K562 (cell line): ENCODE measurements at places on chromosomes 1 and 21.
A peak's percentile ranks its signal among the peaks of the same experiment; 100 is the strongest.

- DNase-seq: no peak
Measured at GRCh38 chr1:119713039-119713748, 1.5 kb downstream of the PHGDH start.

DNA sequence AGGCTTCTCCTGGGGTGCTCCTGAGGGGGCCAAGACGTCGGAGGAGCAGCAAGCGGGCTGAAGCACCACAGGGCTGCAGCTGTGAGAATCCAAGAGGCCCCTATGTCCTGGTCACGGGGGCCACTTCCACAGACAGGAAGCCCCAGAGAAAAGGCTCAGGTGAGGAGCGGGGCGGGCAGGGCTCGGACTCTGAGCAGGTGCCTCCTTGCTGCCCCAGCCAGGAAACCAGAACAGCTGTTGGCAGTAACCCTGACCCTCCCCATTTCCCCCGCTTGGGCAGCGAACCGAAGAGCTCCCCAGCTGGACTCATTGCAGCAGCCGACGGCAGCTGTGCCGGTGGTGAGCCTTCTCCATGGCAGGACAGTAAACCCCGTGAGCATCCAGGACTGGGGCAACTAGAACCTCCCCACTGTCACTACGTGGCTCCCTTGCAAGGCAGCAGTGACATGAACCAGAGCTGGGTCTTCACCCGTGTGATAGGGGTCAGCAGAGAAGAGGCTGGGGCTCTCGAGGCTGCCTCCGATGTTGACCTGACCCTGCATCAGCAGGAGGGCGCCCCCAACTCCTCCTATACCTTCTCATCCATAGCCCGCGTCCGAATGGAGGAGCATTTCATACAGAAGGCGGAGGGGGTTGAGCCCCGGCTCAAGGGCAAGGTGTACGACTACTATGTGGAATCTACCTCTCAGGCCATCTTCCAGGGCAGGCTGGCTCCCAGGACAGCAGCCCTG, 625 bp downstream of the KLHDC7A start:
- DNase-seq: no peak

GRCh38 chr21:31011412-31011811, 26.9 kb downstream of the KRTAP19-8 start:
- no peak for DNase-seq

DNA sequence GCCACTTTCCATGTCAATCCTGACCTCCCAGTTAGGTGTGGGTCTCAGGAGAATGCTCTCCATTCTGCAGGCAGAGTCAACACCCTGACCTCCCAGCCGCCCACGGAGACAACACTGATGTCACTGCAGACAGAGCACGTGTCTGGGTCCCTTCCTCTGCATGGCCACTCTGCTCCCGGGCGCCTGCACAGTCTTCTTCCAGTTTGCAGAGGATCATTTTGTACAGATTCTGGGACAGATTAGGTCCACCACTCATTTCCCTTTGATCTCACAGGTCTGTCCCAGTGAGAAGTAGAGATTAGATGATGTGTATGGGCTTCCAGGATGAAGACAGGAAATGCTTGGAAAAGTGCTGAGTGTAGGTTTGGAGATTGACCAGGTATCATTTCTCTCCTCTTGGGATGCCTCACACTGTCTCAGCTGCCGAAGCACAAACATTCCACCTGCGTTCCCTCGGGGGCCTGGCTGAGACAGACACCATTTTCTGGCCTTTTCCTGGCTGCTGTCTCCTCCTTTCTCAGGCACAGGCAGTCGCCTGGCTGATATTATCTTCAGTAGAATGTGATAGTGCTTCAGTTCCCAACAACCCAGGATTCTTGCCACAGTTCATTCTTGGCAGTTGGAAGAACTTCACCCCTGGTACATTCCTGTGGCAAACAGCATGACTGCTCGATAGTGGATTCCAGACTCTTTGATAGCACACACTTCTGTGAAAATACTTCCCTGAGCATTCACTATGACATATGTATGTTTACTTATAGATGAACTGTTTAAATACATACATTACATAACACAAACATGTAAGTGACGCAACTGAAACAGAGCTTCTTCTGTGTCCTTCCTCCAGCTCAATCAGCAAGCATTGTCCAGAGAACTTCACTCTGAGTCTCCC, 7.9 kb downstream of the MYBPHL start:
- DNase-seq: peak; percentile 72

- DNase-seq: no peak
Measured at GRCh38 chr1:230827081-230827681, 41.1 kb downstream of the C1orf198 start.

- DNase-seq: no peak
Measured at GRCh38 chr1:3221112-3222041, 152.4 kb downstream of the PRDM16 start.

GRCh38 chr1:17998889-17999288, 108.7 kb upstream of the IGSF21 start:
- peak; percentile 48 for DNase-seq

- no peak for DNase-seq
Measured at GRCh38 chr1:234777856-234778220, 167.9 kb upstream of the IRF2BP2 start.
